ENCODE measurements at places on chromosomes 7 and 10. TPM values are rescaled to one million over a fixed set of nuclear protein-coding genes. Genes with fewer than 3 reads are reported as not detected.

The SORBS1 gene
- 129 TPM for total RNA-seq

The GNG11 gene
- total RNA-seq, result 13.4 TPM

The GIMAP4 gene
- 46.2 TPM for total RNA-seq

The LDB3 gene
- 1.7 TPM for total RNA-seq

GRCh38 chr10:111972109-111972508 lies 211.5 kb downstream of the GPAM start:
- no peaks in the 10 kb centered on the region for H3K27me3 ChIP-seq
- H3K4me1 ChIP-seq, result no peaks in the 10 kb centered on the region
- H3K27ac ChIP-seq, result no peak overlapping the region
- no peaks in the 10 kb centered on the region for H3K36me3 ChIP-seq
- DNase-seq, result no peak

DNA sequence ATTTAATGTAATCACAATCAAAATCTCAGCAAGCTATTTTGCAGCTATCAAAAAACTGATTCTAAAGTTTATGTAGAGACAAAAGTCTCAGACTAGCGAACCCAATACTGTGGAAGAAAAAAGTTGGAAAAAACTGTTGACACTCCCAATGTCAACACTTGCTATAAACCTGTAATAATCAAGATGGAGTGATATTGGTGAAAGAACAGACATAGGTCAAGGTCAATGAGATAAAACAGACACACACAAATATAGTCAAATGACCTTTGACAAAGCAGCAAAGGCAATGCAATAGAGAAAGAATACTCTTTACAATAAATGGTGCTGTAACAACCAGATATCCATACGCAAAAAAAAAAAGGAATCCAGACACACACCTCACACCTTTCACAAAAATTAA lies 84.5 kb downstream of the ATE1 start:
- no peak overlapping the region for H3K27ac ChIP-seq
- no peak for DNase-seq
- H3K36me3 ChIP-seq, result peaks cover 5% of the 10 kb centered on the region
- no peaks in the 10 kb centered on the region for H3K27me3 ChIP-seq

Data from spinal cord (tissue), 10 donors.